Osteocyte (in vitro differentiated cells): ENCODE measurements at places on chromosomes 2 and 18.

DNA sequence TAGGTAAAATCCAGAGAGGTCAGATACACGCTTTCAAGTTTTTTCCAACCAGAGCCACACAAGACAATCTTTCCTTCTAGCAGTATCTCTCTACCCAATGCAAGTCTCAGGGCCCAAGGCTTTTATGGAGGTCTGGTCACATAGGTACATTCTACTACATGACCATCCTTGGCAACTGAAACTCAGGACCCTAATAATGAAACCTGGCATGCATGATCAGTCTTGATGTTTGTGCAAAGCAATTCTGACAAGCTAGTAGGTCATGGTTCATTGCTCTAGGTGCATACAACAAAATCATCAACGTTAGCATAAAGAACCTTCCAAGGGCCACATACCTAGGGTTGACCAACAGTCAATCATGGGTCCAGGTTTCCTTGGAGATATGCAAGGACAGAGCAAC is 33.2 kb upstream of the CCDC88A start:
- H3K27me3 ChIP-seq = no peaks in the 10 kb centered on the region
- no peak for DNase-seq
- no peaks in the 10 kb centered on the region for H3K36me3 ChIP-seq
- H3K4me1 ChIP-seq = no peaks in the 10 kb centered on the region
- no peak overlapping the region for H3K27ac ChIP-seq

DNA sequence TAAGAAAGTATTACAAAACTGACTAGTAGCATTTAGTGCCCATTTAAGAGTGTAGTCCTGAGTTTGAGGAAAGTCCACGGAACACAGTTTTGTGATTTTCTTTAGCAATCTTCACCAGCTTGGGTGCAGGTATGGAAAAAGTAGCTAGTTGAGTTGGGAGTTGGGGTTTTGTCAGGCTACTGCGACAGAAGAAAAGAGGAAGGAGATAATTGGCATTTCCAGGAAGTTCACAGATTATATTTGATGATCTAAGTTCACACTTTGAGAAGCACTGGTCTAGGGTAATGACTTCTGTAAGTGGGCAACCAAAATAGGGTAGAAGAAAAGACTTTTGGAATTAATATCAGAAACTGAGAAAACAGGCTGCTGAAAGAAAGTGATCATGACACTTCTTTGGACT is 52.1 kb downstream of the VIL1 start:
- H3K27ac ChIP-seq = no peak overlapping the region
- H3K4me3 ChIP-seq = no peak overlapping the region
- peaks cover 21% of the 10 kb centered on the region for H3K36me3 ChIP-seq
- H3K4me1 ChIP-seq = no peaks in the 10 kb centered on the region

DNA sequence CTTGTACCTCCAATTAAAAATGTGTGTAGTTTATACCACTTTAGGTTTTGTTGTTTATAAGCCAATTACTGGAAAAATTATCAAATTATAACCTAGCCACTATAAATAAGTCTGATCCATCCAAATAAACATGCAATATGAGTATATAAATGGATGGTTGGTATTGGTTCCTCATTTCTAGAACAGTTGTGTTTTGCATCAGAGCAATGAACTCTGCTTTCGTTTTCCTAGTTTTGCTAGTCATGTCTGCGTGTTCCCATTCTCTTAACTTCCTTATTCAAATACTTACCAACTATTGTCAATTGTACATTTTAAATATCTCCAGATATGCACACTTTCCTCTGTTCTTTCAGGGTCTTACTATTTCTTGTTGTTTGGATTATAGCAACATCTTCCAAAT is 641.7 kb downstream of the NR4A2 start:
- no peak overlapping the region for H3K4me3 ChIP-seq
- H3K27me3 ChIP-seq = no peaks in the 10 kb centered on the region
- no peak overlapping the region for H3K27ac ChIP-seq
- no peaks in the 10 kb centered on the region for H3K4me1 ChIP-seq
- no peak for DNase-seq

DNA sequence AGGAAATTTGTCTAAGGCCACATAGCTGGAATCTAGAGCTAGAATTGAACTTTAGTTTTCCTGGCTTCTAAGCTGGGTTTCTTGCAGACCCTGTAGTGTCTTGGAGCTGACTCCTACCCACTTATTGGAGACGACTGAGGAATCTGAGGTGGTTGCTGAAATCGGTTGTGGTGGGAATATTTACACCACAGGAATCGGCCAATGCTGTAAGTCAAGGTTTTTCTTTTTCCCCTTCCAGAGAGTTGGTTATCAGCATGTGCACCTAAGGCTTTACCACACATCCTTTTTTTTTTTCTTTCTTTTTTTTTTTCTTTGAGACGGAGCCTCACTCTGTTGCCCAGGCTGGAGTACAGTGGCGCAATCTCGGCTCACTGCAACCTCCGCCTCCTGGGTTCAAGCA is 9.4 kb downstream of the CABLES1 start:
- H3K27ac ChIP-seq = peak overlapping the region; percentile 86
- no peak overlapping the region for H3K4me3 ChIP-seq
- H3K27me3 ChIP-seq = no peaks in the 10 kb centered on the region
- DNase-seq = no peak
- H3K36me3 ChIP-seq = peaks cover 10% of the 10 kb centered on the region

DNA sequence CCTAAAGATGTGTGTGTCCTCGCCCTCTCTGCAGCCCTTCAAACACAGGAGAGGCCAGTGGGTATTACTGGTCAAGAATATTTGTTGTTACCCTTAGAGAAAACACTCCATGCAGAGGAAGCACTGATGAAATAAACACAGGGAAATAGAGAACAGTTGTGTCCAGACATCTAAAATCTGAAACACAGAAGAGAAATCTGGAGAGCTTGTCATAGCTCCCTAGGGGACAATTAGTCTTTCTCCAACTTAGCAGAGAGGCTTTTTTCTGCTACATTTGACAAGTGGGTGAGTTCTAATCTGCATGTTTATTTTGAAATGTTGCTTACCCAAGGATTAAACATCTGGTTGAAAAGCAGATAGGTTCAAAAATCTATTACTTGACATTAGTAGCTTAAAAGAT is 190.1 kb downstream of the CTNNA2 start:
- no peak overlapping the region for H3K4me3 ChIP-seq
- no peak for DNase-seq
- no peaks in the 10 kb centered on the region for H3K4me1 ChIP-seq
- no peaks in the 10 kb centered on the region for H3K27me3 ChIP-seq
- H3K27ac ChIP-seq = no peak overlapping the region
- no peaks in the 10 kb centered on the region for H3K36me3 ChIP-seq

- no peak overlapping the region for H3K4me3 ChIP-seq
- H3K4me1 ChIP-seq = peaks cover 39% of the 10 kb centered on the region
- no peak overlapping the region for H3K27ac ChIP-seq
- DNase-seq = no peak
- no peaks in the 10 kb centered on the region for H3K27me3 ChIP-seq
Observed at GRCh38 chr2:20452551-20452950, 5.7 kb downstream of the RHOB start.

GRCh38 chr18:13813271-13813849 is 10.6 kb upstream of the MC5R start:
- H3K27me3 ChIP-seq = peaks cover 5% of the 10 kb centered on the region
- no peaks in the 10 kb centered on the region for H3K36me3 ChIP-seq
- peak; percentile 85 for DNase-seq

DNA sequence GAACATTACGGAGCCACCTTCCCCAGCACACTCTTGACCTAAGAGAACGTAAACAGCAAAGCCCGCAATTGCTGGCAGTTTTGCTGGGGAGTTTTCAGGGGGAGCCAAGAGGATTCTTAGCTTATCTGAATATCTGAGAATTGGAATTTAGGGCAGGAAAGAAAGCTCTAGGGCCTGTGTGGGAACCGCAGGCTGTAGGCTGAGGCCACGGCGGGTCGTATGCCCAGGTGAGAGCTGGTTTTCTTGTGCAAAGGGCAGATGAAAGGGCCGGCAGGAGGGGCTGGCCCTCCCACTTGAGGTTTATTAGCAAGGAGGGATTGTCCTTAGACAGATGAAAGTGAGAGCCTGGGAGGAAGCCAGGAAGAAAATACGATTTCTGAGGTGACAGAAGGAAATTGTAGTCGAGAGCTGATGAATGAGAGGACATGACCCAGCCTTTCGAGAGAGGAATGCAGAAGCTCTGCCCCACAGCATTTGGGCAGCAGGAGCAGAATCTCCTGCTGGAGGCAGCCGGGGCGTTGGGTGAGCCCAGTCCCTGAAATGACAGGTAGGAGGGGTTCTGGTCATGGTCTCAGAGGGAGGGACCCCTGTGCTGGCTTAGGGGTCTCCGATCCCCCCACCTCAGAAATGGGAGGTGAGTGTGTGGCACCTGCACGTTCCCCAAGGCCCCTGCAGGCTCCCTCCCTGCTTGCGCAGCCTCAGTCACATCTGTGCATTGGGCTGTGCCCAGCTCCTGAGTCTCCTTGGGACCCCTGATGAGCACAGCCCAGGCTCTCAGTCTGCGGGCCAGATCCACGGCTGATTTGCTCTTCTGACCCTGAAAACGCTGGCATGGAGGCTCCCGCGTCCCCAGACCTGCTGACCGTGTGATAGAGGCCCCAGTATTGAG is 61.1 kb downstream of the CABLES1 start:
- DNase-seq = no peak
- H3K27ac ChIP-seq = no peak overlapping the region
- no peaks in the 10 kb centered on the region for H3K27me3 ChIP-seq
- no peak overlapping the region for H3K4me3 ChIP-seq
- H3K36me3 ChIP-seq = peaks cover 54% of the 10 kb centered on the region
- peaks cover 22% of the 10 kb centered on the region for H3K4me1 ChIP-seq

GRCh38 chr18:42486271-42486670 is 531.2 kb downstream of the PIK3C3 start:
- H3K4me3 ChIP-seq = no peak overlapping the region
- no peaks in the 10 kb centered on the region for H3K4me1 ChIP-seq
- no peak overlapping the region for H3K27ac ChIP-seq
- no peak for DNase-seq
- no peaks in the 10 kb centered on the region for H3K27me3 ChIP-seq

GRCh38 chr2:44952143-44952805 is 10.8 kb downstream of the SIX3 start:
- no peak for DNase-seq
- H3K4me1 ChIP-seq = peaks cover 15% of the 10 kb centered on the region
- no peaks in the 10 kb centered on the region for H3K36me3 ChIP-seq
- H3K27ac ChIP-seq = no peak overlapping the region

DNA sequence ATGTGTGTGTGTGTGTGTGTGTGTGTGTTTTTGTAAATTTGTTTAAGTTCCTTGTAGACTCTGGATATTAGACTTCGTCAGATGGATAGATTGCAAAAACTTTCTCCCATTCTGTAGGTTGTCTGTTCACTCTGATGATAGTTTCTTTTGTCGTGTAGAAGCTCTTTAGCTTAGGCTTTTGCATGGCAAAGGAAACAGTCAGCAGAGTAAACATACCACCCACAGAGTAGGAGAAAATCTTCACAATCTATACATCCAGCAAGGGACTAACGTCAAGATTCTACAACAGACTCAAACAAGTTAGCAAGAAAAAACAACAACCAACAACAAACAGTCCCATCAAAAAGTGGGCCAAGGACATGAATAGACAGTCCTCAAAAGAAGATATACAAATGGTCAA is 336.7 kb upstream of the ATP5MC3 start:
- no peak overlapping the region for H3K27ac ChIP-seq
- H3K4me3 ChIP-seq = no peak overlapping the region
- DNase-seq = no peak
- no peaks in the 10 kb centered on the region for H3K36me3 ChIP-seq
- no peaks in the 10 kb centered on the region for H3K4me1 ChIP-seq

- no peak overlapping the region for H3K4me3 ChIP-seq
- no peaks in the 10 kb centered on the region for H3K4me1 ChIP-seq
- no peak overlapping the region for H3K27ac ChIP-seq
Observed at GRCh38 chr18:13403786-13404549, 185.4 kb downstream of the LDLRAD4 start.

GRCh38 chr2:167275046-167275445 is 386.8 kb downstream of the XIRP2 start:
- H3K4me3 ChIP-seq = no peak overlapping the region
- H3K27ac ChIP-seq = no peak overlapping the region
- H3K36me3 ChIP-seq = no peaks in the 10 kb centered on the region
- peaks cover 5% of the 10 kb centered on the region for H3K27me3 ChIP-seq
- no peaks in the 10 kb centered on the region for H3K4me1 ChIP-seq

DNA sequence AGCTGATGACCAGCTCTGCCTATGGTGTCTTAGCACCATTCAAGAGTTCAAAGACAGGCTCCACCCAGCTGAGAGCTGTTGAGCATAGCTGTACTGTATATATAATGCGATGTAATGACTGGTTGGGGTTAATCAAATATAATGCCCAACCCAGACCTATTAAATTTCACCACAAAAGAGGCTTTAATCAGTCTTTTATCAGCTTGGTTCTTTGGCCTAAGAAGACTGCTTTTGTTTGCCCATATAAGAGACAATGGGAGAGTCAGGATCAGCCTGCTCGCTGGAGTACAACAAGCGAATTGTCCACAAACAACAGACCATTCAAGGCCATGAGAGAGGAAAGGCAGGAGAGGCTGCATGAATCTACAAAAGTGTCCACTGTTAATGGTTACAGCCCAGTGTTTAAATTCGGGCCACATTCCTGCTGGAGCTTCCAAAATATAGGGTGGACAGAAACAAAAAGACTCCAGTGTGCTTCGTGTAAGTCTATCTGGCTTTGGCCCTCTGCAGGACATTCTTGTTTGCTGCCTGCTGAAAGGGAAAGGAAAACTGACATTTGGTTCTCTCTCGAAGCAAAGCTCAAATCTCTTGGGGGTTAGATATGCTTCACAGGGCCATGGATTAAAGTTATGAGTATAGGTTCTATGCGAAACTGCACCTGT is 299.0 kb upstream of the FBXO11 start:
- no peak for DNase-seq
- H3K27me3 ChIP-seq = no peaks in the 10 kb centered on the region
- H3K36me3 ChIP-seq = no peaks in the 10 kb centered on the region
- H3K4me3 ChIP-seq = no peak overlapping the region

- no peaks in the 10 kb centered on the region for H3K4me1 ChIP-seq
- H3K36me3 ChIP-seq = no peaks in the 10 kb centered on the region
- no peak for DNase-seq
- H3K27me3 ChIP-seq = peaks cover 6% of the 10 kb centered on the region
- no peak overlapping the region for H3K4me3 ChIP-seq
- no peak overlapping the region for H3K27ac ChIP-seq
Observed at GRCh38 chr2:238924032-238924431, 76.1 kb downstream of the TWIST2 start.

DNA sequence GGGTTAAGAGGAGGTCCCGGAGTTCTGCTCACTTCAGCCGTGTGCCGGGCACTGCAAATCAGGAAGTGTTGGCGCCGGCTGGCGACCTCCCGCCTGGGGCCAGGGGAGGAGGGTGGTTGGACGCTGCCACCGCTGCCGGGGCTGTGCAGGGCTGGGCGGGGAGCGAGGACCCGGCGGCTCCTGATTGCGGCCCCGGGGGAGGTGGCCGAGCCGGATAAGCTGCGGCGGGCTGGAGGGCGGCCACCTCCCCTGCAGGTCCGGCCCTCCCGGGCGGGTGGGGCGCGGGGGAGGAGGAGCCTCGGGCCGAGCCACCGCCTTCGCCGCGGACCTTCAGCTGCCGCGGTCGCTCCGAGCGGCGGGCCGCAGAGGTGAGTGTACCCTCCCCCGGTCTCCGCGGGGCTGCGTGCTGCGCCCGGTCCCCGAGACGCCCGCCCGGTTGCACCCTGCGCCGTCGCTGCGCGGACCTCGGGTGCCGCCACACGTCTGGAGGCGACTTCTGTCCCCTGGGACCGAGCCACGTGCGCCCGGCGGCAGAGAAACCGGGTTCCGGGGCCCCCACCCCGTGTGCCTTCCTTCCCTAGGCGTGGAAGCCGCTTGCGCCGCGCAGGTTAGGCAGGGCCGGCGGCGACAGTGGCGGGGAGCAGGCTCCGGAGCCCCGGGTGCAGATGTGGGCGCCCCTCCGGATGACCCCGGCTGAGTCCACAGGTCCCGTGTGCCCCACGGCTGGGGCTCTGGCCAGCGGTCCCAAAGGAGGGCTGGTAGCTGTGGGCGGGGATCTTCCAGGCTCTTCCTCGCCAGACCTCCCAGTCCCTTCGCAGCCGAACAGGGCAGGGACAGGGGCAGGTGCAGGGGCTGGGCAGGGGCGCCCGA is at the start of gene STEAP3:
Gene STEAP3, plus strand, starts transcription at position 314 of the 870 bp plus-strand sequence. CDS start 7,179 bp downstream, outside the sequence.
- peak; percentile 87 for DNase-seq
- H3K36me3 ChIP-seq = peaks cover 2% of the 10 kb centered on the region
- H3K4me3 ChIP-seq = peak within 1 kb of the TSS; percentile 62
